ENCODE measurements at places on chromosomes 5 and 9.

DNA sequence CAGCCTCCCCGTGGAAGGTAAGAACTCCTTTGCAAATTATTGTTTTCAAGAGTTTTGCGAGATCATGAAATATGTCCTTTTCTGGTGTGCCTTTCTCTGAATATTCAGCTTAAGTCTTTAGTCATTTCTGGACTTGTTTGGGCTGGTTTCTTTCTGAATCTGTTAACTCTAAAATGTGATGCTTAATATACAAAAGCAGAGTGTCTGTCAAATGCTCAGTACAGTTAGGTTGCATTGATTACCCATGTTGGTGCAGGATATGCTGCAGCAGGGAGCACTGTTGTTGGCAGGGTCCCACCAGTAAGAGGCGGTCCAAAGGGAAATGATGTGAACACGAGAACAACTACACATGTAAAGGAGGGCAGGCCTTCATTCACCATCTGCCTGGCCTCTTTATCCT lies 47.7 kb downstream of the SPTAN1 start:
- no peak for DNase-seq

DNA sequence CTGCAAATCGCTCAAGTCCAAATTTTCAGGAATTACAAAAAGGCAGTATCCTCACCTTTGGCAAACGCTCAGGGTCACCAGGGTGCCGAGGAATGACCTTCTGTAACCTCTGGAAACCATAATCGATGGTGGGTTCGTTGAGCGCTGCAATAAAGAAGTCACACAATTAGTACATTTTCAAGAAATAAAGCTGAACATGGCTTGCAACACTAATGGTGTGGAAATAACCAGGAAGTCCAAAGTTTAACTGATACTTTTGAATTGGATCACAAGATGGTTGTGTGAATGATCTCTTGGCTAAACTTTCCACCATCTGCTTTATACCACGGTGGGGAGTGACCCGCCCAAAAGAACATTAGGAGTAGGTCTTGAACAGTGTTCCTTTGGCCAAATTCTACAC lies 368.7 kb downstream of the EBF1 start:
- DNase-seq = no peak

DNA sequence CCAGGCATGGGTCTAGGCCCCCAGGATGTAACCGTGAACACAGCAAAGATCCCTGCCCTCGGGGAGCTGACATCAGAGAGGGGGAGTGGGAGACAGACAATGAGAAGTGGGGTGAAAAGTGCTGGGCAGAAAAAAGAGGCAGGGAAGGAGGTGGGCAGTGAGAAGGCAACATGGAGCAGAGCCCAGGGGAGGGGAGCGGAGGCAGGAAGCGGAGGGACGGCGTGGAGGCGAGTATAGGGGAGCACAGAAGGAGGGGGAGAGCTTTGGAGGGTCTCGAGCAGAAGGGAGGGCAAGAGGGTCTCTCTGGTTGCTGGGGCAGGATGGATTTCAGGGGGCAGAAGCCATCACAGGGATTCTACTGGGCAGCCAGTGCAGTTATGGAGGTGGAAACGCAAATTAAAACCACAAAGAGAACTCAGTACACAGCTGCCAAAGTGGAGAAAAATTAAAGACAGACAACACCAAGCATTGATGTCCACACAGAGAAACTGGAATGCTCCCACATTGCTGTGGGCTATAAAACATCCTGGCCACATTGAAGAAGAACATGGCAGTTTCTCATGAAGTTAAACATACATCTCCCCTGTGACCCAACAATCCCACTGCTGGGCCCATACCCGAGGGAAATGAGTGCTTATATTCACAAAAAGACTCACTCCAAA lies 21.1 kb upstream of the LAMC3 start:
- DNase-seq = no peak

DNA sequence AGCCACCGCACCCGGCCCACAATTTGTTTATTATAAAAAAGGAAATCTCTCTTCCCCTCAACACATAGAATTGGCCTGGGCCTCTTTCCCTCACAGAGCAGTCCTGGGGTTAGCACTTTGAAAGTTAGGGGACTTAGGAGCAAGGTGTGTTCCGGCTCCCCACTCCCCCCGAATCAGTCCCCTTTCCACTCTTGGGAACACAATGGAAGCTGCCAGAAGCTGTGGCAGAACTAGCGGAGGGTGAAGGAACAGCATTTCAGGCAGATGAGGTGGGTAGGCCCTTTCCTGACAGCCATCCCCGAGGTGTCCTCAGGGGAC lies 16.4 kb upstream of the C5orf47 start:
- no peak for DNase-seq

DNA sequence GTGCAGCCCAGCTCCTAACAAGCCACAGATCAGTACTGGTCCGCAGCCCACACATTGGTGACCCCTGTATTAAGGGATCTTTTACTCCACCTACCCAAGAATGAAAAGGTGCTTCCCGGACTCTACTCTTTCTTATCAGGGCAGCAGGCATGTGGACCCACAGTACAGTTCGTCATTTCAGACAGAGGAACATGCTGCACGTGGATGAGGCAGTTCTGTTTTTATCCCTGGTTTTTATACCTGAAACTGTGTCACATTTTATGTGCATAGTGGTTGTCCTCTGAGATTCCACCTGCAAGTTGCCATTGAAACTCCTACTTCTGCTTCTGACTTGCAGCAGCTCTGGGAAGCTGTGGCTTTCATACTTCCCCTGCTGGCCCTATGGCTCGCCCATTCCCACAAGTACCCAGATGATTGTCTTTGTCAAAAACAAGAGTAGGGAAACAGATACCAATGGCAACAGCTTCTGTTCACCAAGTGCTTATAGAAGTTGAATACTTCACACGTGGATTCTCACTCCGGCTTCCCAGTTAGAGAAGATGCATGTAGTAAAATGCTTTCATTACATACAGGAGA lies 208.0 kb downstream of the TRIO start:
- DNase-seq = no peak

DNA sequence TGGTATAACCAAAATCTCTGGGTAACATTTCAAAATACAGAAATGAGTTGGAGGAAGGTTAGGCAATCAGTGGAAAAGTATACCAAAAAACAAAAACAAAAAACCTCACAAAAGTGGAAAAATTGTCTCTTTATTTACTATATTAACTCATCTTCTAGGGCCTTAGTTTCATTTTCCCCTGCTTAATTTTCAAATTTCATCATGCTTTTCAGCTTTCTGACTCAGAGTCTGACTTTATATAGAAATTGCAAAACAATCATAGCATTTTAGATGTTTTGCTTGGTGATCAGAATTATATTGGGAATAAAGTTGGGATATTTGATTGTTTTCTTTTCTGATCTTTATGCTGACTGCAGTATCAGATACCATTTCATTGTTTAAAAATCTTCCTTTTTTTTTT lies 257.0 kb upstream of the PRR16 start:
- DNase-seq = no peak

GRCh38 chr5:94181895-94182294 lies 436.5 kb downstream of the KIAA0825 start:
- DNase-seq = no peak

GRCh38 chr9:129930743-129931142 lies 95.5 kb downstream of the USP20 start:
- DNase-seq = no peak

- no peak for DNase-seq
Measured at GRCh38 chr9:101791938-101792337, 53.5 kb upstream of the GRIN3A start.

- DNase-seq = no peak
Measured at GRCh38 chr9:7088611-7089010, 330.8 kb downstream of the KDM4C start.

- no peak for DNase-seq
Measured at GRCh38 chr9:4320021-4320420, 20.2 kb upstream of the GLIS3 start.

All from activated CD8-positive, alpha-beta memory T cell treated with anti-CD3 and anti-CD28 coated beads, Interleukin-2, amount 50 U/mL, for 4 hours (primary cell).